ENCODE measurements at places on chromosomes 13 and 19. TPM values are rescaled to one million over a fixed set of nuclear protein-coding genes. Genes with fewer than 3 reads are reported as not detected.

NAT14 gene
- 59.9 TPM for total RNA-seq

HIF3A gene
- not detected for total RNA-seq

CGB1 gene
- not detected for total RNA-seq

IL27RA gene
- total RNA-seq: 10.3 TPM

SLC7A10 gene
- total RNA-seq: not detected

ZNF540 gene
- not detected for total RNA-seq

ADAMTSL5 gene
- total RNA-seq: 2.7 TPM

CASP14 gene
- total RNA-seq: not detected

HRC gene
- not detected for total RNA-seq

RASIP1 gene
- 1.4 TPM for total RNA-seq

PEAK3 gene
- not detected for total RNA-seq

IL11 gene
- total RNA-seq: 26.5 TPM

ZNF99 gene
- not detected for total RNA-seq

FUT1 gene
- 0.05 TPM for total RNA-seq

CYP2A6 gene
- not detected for total RNA-seq

FBXL3 gene
- 12.6 TPM for total RNA-seq

COG6 gene
- 4.3 TPM for total RNA-seq

ZNF562 gene
- total RNA-seq: 7.1 TPM

C19orf67 gene
- total RNA-seq: not detected

FFAR3 gene
- not detected for total RNA-seq

ANGPTL8 gene
- not detected for total RNA-seq

MRPS12 gene
- total RNA-seq: 156 TPM

MAMSTR gene
- 0.40 TPM for total RNA-seq

GARIN5A gene
- total RNA-seq: 1.8 TPM

NECTIN2 gene
- total RNA-seq: 87.0 TPM

ATXN8OS gene
- total RNA-seq: not detected

ACER1 gene
- not detected for total RNA-seq

ZNF90 gene
- not detected for total RNA-seq

UHRF1 gene
- 44.8 TPM for total RNA-seq

ACP7 gene
- total RNA-seq: 0.23 TPM

RPL21 gene
- total RNA-seq: 1,304 TPM

MEIOSIN gene
- total RNA-seq: not detected

RPL13A gene
- 3,964 TPM for total RNA-seq

TTC9B gene
- 0.34 TPM for total RNA-seq

KLK2 gene
- not detected for total RNA-seq

SIGLEC6 gene
- not detected for total RNA-seq

FLT1 gene
- not detected for total RNA-seq

CBY2 gene
- not detected for total RNA-seq

CYP4F11 gene
- total RNA-seq: 5.6 TPM

TUBA3C gene
- total RNA-seq: not detected

IZUMO1 gene
- total RNA-seq: not detected

F2RL3 gene
- total RNA-seq: not detected

THSD8 gene
- total RNA-seq: 8.1 TPM

ZNF100 gene
- total RNA-seq: not detected

ERFL gene
- 0.35 TPM for total RNA-seq

POP4 gene
- 194 TPM for total RNA-seq

WDR62 gene
- total RNA-seq: 27.8 TPM

SLC15A1 gene
- not detected for total RNA-seq

CLDN10 gene
- not detected for total RNA-seq

ZNF473 gene
- 12.2 TPM for total RNA-seq

TDRD3 gene
- total RNA-seq: 5.5 TPM

POU4F1 gene
- total RNA-seq: 0.72 TPM

CD22 gene
- 1.1 TPM for total RNA-seq
